ENCODE measurements at places on chromosomes 7 and 10.

DNA sequence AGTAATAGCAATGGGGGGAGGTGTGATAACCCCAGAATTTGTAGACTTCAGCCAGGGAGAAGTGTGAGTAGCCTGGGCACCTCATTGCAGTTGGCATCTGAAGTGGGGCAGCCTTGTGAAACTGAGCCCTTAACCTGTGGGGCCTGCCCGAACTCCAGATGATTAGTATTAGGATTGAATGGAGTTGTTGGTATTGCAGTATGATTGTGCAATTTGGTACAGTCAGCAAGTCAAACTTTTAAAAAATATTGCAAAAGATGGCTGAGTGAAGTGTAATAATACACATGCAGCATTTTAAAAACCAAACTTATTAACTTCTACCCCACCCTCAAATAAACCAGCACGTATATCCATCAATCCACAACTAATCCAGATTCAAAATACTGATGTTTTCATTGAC, 9.3 kb downstream of the RBM33 start:
- no peak for DNase-seq

DNA sequence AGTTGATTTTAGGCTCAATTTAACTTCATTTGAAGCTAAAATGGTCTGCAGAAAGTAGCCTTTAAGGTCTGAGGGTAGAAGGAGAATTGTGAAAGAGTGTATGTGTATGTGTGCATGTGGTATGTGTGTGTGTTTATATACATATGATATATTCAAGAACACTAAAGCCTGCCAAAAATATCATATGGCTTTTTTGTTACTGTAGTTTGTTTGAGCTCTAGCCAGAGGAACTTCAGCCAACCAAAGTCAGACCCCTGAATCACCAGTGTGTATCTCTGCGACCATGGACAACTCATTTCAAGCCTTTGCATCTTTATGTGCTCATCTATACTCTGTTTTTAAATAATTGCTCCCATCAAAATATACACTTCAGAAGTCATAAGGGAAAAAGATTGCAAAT, 58.4 kb upstream of the HDAC9 start:
- DNase-seq: no peak

DNA sequence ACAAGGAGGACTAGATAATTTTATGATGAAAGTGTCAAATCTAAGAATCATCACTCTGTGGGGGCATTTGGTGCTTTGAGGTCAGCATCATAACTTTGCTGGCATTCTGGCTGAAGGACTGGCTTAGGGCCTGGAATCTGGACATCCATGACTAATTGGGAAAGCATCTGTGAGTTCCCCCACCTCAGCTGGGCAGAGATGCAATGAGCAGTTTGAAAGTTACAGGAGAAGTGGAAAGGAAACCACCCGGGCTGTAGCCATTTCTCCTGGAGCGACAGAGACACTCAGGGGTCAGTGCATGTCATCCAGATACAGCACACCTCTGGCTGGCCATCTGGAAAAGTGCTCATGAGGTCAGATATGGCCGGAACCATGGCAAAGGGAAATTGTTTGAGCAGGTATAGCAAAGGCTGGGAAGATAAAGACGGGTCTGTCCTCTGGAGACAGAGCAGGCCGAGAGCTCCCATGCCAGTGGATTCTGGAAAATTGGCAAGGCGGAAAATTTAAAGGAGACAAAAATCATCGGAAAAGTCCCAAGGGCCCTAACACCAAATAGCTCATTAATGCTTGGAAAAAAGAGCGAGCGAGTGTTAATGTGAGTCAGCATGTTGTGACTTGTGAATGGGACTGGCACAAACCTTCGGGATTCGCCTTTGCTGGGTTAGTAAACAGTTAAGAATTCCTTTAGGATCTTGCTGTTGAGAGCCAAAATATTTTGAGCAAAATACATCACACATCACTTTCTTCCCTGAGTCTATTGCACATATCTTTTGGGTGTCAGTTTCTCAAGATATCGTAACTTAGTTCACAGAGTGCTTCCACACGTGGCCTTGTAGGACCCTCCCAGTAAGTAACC, 188.4 kb upstream of the AGK start:
- no peak for DNase-seq

DNA sequence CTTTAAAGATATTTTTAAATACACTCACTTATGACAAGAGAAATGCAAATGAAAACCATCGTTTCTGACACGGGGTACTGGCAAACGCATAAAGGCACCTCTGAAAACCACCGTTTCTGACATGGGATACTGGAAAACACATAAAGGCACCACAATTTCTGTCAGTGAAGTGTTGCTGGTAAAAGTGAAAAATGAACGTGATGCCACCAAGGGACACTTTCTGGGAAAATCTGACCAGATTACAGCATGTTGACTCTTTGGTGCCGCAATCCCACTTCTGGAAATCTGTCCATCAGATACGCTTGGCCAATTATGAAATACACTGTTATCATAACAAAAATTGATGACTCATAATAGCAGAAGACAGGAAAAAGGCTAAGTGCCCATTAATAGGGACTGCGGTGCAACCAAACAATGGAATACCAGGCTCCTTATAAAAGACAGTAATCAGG, 131.7 kb downstream of the ZMYND11 start:
- DNase-seq: no peak

DNA sequence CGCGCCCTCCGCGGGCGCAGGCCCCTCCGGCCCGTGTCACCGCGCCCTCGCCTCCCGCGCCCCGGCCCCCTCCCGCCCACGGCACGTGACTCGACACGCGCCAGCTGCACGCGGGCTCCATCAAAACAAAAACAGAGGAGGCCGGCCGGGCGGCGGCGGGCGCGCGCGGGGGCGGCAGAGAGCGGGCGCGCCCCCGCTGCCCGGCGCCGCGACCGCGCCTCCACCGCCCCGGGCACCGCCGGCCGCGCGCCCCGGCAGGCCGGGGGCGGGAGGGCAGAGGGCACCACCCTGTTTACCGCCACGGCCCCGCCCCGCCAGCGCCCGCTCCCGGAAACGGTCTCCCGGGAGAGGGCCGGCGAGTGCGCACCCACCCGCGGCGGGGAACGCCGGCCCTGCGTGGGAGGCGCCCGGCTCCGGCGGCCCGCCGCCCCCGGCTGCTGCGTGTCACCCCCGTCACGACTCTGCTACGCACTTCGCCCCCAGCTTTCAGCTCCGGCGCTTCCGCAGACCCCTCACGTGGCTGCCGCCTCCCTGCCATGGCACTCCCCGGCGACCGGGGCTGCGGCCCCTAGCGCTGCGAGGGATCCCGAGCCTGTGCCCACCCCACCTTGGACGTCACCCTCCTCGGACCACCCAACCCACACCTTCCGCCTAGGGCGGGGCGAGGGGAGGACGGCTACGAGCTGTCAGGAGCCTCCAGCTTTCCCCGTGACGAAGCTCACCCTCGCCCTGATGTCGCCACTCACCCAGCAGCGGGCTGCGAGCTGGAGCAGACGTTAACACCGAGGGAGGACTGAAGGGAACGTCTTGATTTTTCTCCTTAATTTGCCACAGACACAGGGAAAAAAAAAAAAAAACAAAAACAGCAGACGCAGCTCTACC, 221.6 kb upstream of the MKLN1 start:
- DNase-seq: no peak

DNA sequence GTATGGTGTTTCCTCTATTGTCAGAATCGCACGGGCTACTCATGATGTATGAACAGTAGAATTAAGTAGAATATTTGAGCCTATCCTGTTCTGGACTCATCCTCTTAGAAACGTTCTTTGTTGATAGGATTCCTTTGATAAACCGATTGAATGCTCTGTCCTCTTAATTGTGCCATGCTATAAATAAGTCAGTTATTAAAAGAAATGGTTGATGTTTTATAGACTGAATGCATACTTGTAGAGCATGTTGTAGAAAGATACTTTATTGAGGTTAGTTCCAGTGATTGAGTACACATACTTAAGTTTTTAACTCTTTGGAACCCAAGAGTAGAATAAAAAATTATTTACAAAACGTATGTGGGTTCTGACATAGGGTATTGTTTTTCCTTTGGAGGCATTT, 54.9 kb upstream of the HBP1 start:
- no peak for DNase-seq

GRCh38 chr7:2105917-2106316, 126.8 kb downstream of the MAD1L1 start:
- no peak for DNase-seq

DNA sequence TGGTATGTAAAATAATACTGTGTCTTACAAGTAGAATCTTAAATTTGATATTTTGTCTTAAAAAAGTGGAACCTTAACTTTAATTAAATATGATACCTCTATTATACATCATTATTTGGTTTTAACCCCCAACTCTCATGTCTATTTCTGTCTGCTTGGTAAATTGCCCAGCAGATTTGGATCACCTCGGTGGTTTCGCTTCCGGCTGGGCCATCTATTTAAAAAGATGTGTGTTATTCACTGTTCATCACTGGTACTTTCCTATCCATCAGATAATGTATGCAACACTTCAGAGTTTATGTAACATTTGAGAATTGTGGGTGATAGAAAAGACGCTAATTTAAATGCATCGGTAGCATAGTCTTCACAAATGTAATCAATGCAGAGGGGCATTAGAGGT, 119.7 kb downstream of the SND1 start:
- no peak for DNase-seq

- DNase-seq: no peak
Measured at GRCh38 chr10:106224676-106225075, 939.8 kb downstream of the SORCS1 start.

GRCh38 chr7:102149416-102149815, 137.3 kb upstream of the SH2B2 start:
- DNase-seq: no peak

- DNase-seq: no peak
Measured at GRCh38 chr7:74236284-74236683, 17.9 kb downstream of the RFC2 start.

DNA sequence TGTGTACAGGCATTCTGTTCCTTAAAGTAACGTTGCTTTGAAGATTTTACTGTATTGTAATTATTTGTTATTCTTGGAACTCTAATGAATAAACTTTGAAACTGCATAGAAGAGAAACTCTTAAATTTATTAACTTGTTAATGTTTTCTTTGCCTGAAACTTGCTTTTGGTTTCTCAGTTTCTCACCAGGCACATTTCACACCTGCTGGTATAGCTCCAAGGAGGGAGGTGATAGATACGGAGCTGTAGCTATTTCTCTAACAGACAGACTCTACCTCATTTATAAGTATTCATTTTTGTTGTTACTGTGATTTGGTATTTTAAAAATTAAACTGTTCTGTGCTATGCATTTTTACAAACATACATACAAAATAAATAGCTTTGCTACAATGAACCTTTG, 32.7 kb downstream of the R3HCC1L start:
- DNase-seq: no peak

DNA sequence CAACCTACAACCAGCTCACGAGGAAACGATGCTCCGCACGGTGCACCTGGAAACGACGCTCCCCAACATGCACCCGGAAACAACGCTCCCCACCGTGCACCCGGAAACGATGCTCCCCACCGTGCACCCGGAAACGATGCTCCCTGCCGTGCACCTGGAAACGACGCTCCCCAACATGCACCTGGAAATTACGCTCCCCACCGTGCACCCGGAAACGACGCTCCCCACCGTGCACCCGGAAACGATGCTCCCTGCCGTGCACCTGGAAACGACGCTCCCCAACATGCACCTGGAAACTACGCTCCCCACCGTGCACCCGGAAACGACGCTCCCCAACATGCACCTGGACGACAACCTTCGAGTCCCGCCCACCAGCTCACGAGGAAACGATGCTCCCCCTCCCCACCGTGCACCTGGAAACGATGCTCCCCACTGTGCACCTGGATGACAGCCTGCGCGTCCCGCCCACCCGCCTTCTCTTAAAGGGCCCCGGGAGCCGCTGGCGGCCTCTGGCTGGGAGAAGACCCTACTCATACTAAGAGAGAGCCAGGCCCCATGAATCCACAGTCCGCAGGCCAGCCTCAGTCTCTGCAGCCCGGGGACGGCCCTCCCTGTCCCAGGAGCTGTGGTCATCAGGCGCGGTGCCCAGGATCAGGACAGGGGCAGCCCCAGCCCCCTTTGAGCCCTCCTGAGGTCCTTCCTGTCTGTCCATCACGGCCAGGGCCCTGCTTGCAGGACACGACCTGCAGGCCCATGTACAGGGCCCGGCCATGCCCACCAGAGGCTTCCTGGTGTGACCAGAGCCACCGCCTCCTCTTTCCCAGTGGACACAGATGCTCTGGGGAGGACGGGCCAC, 98.3 kb downstream of the PDGFA start:
- no peak for DNase-seq

DNA sequence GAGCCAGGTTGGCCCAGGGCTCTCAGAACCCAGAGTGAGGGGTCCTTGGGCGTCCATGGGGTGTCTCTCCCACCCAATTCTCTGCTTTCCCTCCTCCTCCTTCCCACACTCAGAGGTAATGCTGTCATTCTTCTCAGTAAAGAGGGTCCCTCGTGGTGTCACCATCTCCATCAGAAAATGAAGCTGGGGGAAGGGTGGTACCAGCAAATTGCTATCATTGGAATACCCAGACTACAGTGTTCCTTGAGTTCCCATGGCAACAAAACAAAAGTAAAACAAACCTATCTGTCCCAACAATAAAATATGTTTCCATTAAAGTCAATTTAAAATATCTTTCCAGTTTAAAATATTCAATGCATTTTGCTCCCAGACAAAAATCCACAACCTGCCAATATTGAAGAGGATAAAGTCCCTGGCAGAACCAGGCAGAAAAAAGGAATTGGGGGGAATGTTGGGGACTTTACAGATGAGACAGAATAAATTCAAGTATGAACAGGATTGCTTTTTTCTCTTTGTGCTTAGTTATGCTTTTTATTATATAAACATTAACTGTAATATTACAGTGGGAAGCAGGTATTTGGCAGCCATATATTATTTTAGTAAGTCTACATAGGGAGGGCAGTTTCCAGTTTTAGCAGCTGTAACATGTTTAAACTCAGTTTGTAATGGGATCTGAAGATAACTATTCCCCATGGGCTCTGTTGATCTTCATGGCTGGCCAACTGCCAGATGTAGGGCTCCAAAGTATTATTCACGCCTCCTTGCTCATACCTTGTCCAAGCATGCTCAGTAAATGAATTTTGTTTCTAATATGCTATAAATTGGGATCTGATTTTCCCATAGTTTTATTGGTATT, 182.1 kb downstream of the ARID5B start:
- peak; percentile 91 for DNase-seq

GRCh38 chr7:80907612-80908011, 11.2 kb downstream of the SEMA3C start:
- DNase-seq: no peak

- no peak for DNase-seq
Measured at GRCh38 chr10:75117995-75118394, 6.5 kb downstream of the SAMD8 start.

DNA sequence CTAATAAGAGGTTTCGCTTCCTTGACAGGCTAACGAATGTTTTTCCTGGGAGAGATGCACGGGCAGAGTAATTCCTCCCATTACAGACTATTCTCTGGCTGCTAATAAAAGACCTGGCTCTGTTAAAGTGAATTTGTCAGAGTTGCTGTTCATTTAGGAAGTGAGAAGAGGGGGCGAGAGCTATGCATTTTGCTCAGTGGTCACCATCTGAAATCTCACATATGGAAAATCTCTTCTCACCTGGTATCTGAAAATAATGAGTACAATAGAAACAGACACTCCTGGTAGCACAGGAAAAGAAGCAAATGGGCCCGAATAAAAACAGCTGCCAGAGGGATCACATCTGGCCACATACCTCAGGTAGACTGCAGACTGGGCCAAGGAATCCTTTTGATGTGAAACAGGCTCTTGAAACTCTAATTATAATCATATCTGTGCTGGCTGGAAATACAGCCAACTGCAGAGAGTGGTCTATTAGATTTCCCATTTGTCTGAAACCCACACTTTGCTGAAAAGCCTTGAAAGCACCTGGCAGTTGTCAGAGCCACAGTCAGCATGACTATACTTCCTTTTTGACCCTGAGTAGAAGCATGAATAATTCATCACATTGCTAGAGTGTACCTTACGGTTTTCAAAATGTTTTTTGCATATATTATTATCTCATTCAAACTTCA, 33.6 kb downstream of the AOAH start:
- no peak for DNase-seq
